ENCODE measurements at places on chromosomes 2 and 18. TPM values are rescaled to one million over a fixed set of nuclear protein-coding genes. Genes with fewer than 3 reads are reported as not detected.

Gene LYG2
- total RNA-seq = 0.15 TPM

Gene C2orf15
- total RNA-seq = 12.2 TPM

GRCh38 chr2:190318931-190319554, 583 bp downstream of the HIBCH start:
- H3K4me1 ChIP-seq = peaks cover 57% of the 10 kb centered on the region
- H3K27me3 ChIP-seq = no peaks in the 10 kb centered on the region
- peak overlapping the region; percentile 74 for H3K27ac ChIP-seq

DNA sequence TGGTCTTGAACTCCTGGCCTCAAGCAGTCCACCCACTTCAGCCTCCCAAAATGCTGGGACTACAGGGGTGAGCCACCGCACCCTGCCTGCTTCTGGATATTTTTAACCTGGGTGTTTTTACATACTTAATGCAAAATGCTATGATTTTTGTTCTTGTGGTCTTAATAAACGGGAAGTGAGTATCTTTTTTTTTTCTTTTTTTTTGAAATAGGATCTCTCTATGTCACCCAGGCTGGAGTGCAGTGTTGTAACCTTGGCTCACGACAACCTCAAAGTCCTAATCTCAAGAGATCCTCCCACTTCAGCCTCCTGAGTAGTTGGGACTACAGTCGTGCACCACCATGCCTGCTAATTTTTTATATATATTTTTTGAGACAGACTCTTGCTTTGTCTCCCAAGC, 19.2 kb upstream of the ASXL2 start:
- H3K27me3 ChIP-seq = no peaks in the 10 kb centered on the region
- DNase-seq = no peak
- no peak overlapping the region for H3K4me3 ChIP-seq
- no peak overlapping the region for H3K27ac ChIP-seq
- peaks cover 28% of the 10 kb centered on the region for H3K4me1 ChIP-seq
